Left cardiac atrium (tissue), 4 donors: ENCODE measurements at places on chromosomes 3 and 15.
A peak's percentile ranks its signal among the peaks of the same experiment; 100 is the strongest.

DNA sequence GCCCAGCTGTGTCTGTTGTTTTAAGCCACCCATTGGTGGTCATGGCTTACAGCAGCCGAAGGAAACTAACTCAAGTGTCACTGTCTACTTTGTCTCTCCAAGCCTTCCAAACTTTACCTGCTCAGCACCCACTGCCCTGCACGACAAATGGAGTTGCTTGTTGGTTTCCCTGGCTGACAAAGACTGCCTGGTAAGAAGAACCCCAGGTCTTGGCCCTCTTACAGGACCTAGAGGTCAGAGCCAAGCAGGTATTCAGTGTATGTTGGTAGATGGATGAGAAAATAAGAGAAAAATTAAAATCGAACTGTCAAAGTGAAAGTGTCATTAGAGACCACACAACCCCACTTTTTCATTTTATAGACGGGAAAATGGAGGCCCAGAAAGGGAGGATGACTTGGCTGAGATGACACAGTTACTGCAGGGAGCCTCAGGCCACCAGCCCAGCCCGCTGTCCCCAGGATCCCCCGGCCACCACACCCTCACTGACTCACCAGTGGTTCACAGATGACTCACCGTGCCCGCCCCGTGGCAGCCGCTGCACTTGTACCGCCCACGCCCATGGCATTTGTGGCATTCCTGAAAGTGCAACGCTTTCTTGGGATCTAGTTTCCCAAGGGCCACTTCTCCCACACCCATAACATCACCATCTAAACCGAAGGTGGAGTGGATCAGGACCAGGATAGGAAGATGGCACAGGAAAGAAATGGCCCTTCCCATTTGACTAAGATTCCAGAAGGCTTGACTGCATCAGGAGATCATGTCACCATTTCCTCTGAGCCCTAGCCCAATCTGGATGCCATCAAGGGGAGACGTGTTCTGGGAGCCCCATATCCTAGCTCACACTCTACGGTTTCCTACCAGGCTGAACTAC lies 15.2 kb downstream of the SSUH2 start:
- peak; percentile 58 for DNase-seq

- DNase-seq: no peak
Observed at GRCh38 chr3:16520970-16521881, 7.7 kb upstream of the RFTN1 start.

DNA sequence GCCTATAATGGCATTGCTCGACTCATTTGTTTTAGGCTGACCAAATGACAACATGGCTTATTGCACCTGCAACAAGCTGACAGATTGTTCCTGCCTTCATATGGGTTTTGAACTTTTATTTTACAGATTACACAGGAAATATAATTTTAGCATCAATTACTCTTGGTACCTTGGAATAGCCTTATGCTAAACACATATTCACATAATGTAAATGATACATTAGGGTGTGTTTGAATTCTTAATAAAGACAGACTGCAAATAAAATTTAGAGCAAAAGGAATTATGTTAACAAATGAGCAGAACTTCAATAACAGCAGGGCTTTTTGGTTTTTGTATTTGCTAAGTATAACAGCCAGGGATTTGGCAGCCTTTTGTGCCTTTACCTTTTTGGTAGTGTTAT lies 51.9 kb upstream of the TMC3 start:
- no peak for DNase-seq

DNA sequence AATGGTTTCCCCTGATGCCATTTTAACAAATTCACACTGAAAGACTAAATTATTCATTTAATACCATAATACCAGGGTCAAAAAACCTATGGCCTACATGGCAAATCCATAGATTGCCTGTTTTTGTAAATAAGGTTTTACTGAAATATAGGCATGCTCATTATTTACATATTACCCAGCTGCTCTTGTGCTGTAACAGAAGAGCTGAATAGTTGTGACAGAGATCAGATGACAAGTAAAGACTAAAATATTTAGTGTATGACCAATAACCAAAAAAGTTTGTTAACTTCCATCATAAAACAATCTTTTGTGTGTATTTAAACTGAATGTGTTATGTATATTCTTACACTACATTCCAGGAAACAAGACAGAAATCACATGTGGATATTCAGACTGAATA lies 60.2 kb downstream of the DENND4A start:
- no peak for DNase-seq

DNA sequence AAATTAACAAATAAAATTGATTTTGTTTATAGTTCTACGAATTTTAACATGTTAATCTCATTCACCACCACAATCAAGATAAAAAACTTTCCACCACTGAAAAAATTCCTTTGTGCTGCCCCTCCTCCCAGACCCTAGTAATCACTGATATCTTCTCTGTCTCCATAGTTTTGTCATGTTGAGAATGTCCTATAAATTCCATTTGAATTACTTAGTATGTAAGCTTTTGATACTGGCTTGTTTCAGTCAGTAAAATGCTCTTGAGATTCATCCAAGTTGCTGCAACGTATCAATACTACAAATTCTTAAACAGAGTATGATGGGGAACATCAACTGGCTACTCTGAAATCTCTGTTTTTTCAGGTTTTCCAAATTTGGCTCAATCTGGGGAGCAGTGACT lies 129.6 kb downstream of the CTNNB1 start:
- DNase-seq: no peak

DNA sequence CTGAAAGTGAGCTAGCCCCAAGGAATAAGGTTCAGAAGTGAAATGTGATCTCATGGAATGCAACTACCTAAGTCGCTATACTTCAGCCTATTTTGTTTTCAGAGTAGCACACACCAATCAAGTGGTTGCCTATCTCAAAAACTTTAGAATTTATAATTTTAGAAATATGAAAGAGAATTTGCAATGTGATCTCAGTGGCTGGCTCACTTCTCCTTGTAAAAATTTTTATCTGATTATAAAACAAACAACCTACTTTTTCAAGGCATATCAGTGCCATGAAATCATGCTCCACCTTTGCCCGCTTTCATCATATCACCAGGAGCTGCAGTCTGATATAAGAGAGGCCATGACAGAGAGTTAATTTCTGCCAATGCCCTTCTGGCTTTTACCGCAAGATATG lies 47.3 kb downstream of the CLDN11 start:
- DNase-seq: no peak

DNA sequence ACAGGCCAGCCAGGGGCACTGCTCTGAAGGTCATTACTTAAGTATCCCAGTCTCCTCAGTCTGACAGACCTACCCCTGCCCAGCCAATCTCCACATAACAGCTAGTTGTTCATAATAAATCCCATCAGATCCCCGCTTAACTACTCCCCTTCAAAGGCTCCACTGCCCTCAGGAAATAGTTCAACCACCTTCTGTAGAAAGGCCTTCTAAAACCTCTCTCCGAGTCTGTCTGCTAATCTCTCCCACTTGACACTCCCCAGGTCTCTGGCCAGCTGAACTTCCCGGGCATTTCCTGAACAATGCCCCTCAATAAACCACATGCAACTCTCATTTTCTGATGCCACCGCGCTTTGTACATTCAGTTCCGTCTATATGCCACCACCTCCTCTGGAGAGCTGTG lies 6.0 kb downstream of the PRC1 start:
- no peak for DNase-seq

DNA sequence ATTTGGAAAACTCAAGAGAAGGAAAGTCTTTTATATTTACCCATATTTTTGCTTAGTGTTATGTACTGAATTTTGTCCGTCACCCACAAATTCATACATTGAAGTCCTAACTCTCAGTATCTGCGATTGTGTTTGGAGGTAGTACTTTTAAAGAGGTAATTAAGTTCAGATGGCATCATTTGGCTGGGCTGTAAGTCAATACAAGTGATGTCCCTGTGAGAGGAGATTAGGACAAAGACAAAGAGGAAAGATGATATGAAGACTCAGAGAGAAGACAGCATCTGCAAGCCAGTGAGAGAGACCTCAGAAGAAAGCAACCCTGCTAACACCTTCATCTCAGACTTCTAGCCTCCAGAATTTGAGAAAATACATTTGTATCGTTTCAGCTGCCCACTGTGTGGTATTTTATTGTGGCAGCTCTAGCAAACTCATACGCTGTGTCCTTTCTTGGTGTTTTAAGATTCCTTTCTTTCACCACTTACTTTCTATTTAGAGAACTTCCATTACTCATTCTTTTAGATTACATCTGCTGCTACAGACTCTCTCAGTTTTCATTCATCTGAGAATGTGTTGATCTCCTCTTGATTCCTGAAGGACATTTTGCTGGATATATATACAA lies 17.0 kb downstream of the LRCH3 start:
- no peak for DNase-seq

DNA sequence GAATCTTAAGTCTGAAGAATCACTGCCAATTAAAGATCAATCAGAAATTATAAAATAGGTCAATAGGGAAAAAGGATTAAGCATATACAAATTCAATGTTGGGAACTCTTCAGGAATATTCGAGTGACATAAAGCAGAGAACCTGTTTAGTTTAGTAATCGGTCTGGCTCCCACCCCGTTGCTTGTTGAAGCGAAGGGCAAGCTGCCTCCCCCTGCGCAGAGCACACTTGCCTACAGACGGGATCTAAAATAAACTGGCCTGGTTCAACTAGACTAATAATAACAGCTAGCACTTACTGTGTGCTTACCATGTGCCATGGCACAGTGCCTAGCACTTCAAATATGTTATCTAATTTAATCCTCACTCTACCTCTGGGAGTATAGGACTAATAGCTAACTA lies 8.6 kb downstream of the SEMA6D start:
- peak; percentile 49 for DNase-seq

GRCh38 chr3:163261056-163261455 lies 1764.4 kb downstream of the OTOL1 start:
- no peak for DNase-seq

- DNase-seq: no peak
Observed at GRCh38 chr15:76553102-76553501, 216.5 kb downstream of the ISL2 start.

DNA sequence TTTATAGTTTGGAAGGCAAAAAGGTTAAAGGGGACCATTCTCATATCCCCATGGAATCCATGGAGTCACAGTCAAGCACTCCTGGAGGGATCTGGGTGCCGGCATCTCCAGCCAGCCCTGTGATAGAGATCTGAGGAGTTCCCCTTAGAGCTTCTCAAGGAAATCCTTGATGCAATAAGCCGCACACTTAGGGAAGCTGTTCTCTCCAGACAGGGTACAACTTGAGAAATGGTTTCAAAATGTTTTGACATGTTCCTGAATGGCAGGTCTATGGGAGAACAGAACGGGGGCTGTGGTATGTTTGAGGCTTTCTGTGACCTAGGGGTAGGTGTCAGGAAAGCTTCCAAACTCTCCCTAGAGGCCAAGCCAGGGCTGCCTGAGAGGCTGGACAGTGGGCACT lies 292.9 kb downstream of the TLE3 start:
- no peak for DNase-seq

DNA sequence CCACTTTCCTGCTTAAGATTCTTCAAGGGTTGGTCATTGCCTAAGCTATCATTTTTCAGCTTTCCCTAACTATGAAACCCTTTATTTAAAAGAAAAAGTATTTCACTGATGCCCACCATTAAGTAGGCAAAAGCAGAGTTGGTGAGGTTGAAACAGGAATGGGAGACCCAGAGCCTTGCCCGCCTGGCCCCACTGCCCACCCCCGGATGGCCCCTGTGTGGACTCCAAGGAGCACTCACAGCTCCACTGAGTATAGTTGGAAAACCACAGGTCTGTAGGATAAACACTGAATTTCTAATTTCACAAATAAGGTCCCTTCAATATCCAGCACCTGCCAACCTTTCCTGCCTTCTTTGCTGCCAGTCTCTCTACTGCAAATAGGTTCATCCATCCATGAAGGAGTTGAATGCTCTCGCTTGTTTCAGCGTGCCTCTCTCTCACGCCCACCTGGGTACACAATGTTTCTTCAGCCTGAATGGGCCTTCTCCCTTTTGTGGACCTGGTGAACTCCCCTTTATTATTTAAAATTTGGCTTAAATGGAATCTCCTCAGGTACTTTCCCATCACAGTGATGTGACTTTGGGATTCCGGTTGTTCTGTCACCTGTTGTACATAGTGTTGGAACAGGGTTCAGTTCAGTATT lies 8.7 kb upstream of the ACAP2 start:
- DNase-seq: no peak

GRCh38 chr3:178392511-178392926 lies 143.7 kb upstream of the KCNMB2 start:
- no peak for DNase-seq

- DNase-seq: peak; percentile 64
Observed at GRCh38 chr3:65672871-65673815, 365.6 kb downstream of the MAGI1 start.

DNA sequence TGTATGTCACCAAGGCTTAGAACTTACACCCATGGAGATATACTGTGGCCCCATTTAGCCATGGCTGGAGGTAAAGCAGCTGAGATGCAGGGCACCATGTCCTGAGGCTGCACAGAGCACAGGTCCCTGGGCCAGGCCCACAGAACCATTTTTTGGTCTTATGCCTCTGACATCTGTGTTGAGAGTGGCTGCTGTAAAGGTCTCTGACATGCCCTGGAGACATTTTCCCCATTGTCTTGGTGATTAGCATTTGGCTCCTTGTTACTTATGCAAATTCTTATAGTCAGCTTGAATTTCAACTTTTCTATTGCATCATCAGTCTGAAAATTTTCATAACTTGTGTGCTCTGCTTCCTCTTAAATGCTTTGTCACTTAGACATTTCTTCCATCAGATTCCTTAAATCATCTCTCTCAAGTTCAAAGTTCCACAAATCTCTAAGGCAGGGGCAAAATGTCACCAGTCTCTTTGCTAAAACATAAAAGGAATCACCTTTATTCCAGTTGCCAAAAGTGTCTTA lies 701.3 kb downstream of the EPHA3 start:
- no peak for DNase-seq

- DNase-seq: peak; percentile 32
Observed at GRCh38 chr3:1082108-1082507, 10.7 kb upstream of the CNTN6 start.

GRCh38 chr3:36852071-36852470 lies 87.7 kb upstream of the DCLK3 start:
- DNase-seq: no peak

- no peak for DNase-seq
Observed at GRCh38 chr3:96700322-96701315, 113.8 kb upstream of the EPHA6 start.

DNA sequence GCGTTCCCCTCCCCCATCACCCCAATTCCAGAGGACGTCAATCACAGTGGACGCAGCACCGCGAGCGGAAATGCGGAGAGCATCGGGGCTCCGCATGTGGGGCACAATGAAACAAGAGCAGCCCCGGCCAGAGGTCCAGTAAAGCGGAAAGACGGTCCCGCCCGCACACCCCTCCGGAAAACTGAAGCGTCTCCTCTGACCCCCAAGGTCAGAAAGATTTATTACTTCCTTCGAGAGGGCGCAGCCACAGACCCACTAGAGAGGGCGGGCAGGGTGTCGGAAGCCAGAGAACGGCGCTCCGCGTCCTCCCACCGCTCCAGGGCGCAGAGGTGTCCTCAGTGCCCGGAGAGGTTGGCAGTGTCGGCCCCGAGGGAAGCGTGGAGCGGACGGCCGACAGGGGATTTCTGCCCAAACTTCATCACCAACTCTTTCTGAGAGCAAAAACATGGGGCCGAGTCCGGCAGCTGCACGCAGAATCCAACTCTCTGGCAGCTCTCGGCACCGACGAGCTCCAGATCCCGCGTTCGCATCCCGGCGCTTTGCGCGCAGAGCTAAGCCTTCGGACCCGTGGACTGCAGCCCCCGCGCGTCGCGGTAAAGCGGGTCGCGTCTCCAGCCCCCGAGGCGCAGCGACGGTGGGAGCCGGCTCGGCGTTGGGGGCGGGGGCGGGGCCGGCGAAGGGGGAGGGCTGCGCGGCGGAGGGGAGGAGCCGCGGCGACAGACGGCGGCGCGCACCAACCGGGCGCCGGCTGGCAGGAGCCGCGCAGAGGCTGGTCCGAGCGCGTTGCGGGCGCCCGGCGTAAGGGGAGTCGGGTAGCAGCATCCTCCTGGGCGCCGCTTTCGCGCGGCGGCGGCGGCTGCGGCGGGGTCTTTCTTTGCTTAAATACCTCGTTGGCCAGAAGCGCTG lies at the start of gene CHST2:
Gene CHST2, plus strand, starts transcription at position 763 of the 906 bp plus-strand sequence. CDS start 1,046 bp downstream, outside the sequence.
- DNase-seq: peak; percentile 76
